ENCODE measurements at places on chromosomes 7 and 10.

- no peak for DNase-seq
Observed at GRCh38 chr10:6978187-6978627, 398.1 kb upstream of the PRKCQ start.

GRCh38 chr7:121395494-121395960 lies 581 bp downstream of the FAM3C start:
- DNase-seq = no peak

GRCh38 chr7:54360075-54360840 lies 181.9 kb upstream of the VSTM2A start:
- no peak for DNase-seq

GRCh38 chr10:16989826-16990293 lies 139.8 kb downstream of the CUBN start:
- no peak for DNase-seq

Data from stimulated activated effector memory CD8-positive, alpha-beta T cell treated with anti-CD3 and anti-CD28 coated beads, Interleukin-12 subunit alpha, Interleukin-12 subunit beta, amount 100 ng/mL, for 72 hours (primary cell).